ENCODE measurements at places on chromosomes 5 and 9. TPM values are rescaled to one million over a fixed set of nuclear protein-coding genes. Genes with fewer than 3 reads are reported as not detected.

MELK gene
- 8.9 TPM for total RNA-seq

SMIM32 gene
- total RNA-seq, result 0.04 TPM

TERT gene
- not detected for total RNA-seq

DNA sequence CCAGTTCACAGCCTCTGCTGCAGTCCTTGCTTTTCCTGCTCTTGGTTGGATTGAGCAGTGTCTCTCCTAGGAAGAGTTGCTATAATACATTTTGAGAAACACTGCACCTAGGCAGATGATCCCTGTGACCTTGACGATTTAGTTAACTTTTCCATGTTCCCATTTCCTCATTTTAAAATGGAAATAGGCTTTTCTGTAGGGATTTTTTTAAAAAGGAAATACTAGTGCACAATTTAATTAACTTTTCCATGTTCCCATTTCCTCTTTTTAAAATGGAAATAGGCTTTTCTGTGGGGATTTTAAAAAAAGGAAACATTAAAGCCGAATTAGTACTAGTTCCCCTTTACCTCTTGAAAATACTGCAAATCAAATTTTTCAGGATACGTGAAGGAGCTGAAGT, 4.7 kb downstream of the ATP6V0E1 start:
- H3K36me3 ChIP-seq, result peaks cover 12% of the 10 kb centered on the region
- H3K27me3 ChIP-seq, result no peaks in the 10 kb centered on the region
- no peak overlapping the region for H3K27ac ChIP-seq
- DNase-seq, result no peak
- no peak overlapping the region for H3K4me3 ChIP-seq

DNA sequence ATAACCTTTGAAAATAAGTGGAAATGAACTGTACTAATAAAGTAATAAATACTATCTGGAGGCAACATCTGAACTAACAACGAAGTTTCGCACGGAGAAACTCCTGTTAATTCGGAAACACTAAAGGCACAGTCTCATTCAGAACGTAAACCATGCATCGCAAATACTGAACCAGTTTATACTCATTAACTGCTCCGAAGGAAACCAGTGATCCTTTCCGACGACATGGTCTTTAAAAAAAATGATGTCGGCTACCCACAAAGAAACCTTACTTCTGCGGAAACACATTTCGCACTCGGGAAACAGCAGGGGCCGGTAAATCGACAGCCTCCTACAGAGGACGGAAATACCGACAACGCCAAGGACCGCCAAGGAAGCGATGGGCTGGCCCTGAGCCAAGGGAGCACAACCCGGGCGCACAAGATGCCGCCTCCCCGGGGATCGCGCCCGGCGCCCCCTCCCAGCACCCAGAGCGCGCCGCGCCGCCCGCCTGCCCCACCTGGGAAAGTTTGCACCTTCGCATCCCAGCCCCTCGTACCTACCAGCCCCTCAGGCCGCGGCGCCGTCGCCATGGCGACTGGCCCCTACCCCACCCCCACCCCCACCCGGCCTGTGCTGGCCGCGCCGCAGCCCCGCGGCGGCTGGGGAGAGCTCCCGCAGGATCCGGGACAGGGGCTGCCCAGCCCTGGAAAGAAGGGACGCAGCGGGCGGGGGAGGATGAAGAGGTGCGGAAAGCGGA, 732 bp downstream of the PRKAA1 start:
- H3K4me3 ChIP-seq, result peak overlapping the region; percentile 92
- peak; percentile 72 for DNase-seq
- no peaks in the 10 kb centered on the region for H3K27me3 ChIP-seq
- peak overlapping the region; percentile 97 for H3K27ac ChIP-seq
- H3K36me3 ChIP-seq, result peaks cover 2% of the 10 kb centered on the region

- H3K4me1 ChIP-seq, result peaks cover 11% of the 10 kb centered on the region
- no peak overlapping the region for H3K27ac ChIP-seq
- no peak overlapping the region for H3K4me3 ChIP-seq
- no peaks in the 10 kb centered on the region for H3K27me3 ChIP-seq
These were observed 4.5 kb downstream of the DCAF12 start for GRCh38 chr9:34121996-34122395.

DNA sequence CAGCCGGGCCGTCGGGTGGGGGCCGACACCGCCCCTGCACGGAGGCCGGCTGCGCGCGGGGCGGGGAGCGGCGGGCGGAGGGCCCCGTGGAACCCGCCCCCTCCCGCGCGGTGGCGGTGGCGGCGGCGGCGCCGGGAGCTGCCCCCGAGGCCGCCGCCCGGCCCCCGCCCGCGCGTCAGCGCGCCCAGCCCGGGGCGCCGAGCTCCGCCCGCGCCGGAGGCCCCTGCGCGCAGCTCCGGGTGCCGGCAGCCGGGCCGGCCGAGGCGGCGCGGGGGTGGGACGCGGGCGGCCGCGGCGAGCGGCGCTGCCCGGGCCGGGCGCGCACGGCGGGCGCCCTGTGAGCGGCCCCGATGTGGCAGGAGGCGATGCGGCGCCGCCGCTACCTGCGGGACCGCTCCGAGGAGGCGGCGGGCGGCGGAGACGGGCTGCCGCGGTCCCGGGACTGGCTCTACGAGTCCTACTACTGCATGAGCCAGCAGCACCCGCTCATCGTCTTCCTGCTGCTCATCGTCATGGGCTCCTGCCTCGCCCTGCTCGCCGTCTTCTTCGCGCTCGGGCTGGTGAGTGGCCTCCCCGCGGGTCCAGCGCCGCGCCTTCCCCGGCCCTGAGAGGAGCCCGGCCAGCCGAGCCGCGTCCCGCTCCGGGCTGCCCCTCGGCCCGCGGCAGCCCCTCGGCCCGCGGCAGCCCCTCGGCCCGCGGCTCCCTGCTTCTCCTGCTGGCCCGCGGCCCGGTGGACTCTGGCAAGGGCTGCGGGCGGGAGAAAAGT, at the start of gene ADCY2:
Gene ADCY2 (plus strand): TSS at position 192 of the 766 bp plus-strand sequence. CDS start 159 bp downstream, at position 351.
- H3K36me3 ChIP-seq, result no peaks in the 10 kb centered on the region
